ENCODE measurements at places on chromosomes 3 and 15.

GRCh38 chr15:40410476-40410875, 4.9 kb downstream of the IVD start:
- DNase-seq, result no peak

GRCh38 chr3:182914341-182914740, 66.0 kb downstream of the DCUN1D1 start:
- no peak for DNase-seq

DNA sequence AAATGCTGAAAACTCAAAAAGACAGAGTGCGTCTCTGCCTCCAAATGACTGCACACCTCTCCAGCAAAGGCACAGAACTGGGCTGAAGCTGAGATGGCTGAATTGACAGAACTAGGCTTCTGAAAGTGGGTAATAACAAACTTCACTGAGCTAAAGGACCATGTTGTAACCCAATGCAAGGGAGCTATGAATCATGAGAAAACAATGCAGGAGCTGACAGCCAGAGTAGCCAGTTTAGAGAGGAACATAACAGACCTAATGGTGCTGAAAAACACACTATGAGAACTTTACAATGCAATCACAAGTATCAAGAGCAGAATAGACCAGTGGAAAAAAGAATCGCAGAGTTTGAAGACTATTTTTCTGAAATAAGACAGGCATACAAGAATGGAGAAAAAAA, 10.1 kb upstream of the AVEN start:
- no peak for DNase-seq

GRCh38 chr3:36477655-36478054, 97.4 kb downstream of the STAC start:
- no peak for DNase-seq

DNA sequence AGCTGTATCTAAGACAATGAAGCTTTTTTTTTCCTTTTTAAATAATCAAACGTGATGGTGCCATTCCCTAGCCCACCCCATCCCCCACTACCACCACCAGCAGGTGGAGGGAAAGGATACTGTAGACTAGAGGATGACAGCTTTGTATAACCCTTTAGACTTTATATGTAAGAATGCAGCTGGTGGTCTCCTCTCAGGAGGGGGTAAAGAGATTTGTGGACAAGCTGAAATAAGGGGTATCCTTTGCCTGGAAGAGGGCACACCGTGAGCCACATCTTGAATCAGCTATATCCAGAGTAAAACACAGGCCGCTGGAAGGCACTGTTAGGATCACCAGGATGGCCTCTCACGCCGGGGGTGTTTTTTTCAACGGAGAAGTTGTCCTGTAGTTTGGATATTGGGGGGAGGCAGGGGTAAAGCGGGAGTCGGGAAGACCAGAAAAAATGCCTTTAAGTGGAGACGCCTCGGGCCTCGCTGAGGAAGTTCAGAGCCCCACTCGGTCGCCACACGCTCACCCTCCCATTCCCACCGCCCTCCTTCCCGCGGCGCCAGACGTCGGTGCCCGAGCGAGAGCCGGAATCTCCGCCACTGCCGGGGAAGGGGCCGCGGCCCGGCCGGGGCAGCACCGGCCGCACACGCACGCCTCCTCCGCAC, 986 bp downstream of the KPNA4 start:
- DNase-seq, result peak; percentile 30

- DNase-seq, result no peak
Measured at GRCh38 chr3:122342803-122343202, 17.8 kb downstream of the CSTA start.

DNA sequence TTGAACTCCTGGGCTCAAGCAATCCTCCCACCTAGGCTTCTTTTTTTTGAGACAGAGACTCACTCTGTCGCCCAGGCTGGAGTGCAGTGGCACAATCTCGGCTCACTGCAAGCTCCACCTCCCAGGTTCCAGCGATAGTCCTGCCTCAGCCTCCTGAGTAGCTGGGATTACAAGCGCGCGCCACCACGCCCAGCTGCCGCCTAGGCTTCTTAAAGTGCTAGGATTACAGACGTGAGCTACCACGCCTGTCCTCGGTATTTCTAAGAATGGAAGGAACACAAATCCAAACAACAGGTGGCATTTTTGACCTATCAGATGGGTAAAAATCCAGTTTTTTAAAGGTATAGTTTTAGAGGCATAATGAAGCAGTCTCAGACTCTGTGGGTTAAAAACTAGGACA, 113.8 kb downstream of the ANP32A start:
- DNase-seq, result no peak

DNA sequence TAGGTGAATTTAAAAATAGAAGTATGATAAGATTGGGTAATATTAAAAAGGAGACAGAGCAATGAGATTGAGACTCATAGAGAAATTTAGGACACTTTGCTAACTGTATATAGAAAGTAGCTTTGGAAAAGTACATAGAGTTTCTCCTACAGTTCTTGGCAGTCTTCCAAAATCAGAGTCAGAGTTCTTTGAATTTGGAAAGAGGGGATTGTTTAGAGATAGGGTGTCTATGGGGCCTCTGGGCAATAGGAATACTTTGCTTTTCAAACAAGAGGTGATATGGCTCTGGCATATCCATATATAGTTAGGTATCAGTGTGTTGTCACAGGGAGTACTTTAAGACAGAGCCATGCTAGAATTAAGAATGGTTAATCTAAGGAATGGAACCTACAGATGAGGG, 477.1 kb upstream of the KCNMB2 start:
- no peak for DNase-seq

- DNase-seq, result no peak
Measured at GRCh38 chr3:140344601-140345205, 333.2 kb upstream of the TRIM42 start.
